ENCODE measurements at places on chromosomes 5 and 9.

GRCh38 chr5:141518618-141519015 is 29.7 kb downstream of the PCDHGC5 start:
- DNase-seq: no peak

DNA sequence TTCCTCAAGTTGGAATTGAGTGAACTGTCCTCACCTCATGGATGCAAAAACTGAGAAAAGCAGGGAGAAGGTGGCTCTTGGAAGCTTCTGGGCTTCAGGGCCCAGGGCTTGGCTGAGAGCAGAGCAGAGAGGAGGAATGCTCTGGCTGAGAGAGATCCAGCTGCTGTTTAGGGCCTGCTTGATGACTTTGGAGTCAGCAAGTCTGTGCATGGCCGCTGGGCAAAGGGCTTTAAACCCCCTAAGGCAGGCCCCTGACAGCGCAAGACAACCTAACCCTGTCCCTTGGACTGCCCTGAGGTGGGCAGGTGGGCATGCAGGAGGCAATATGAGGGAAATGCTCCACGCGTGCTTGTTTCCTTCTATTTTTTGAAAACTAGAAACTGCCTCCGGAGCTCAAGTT is 8.6 kb downstream of the STC2 start:
- DNase-seq: no peak

- no peak for DNase-seq
Observed at GRCh38 chr9:97578846-97579245, 54.3 kb downstream of the TSTD2 start.

- DNase-seq: no peak
Observed at GRCh38 chr9:122526602-122527001, 491 bp downstream of the OR1N1 start.

GRCh38 chr5:13745508-13745907 is 199.0 kb downstream of the DNAH5 start:
- DNase-seq: no peak

GRCh38 chr5:170442921-170443320 is 53.8 kb upstream of the KCNMB1 start:
- DNase-seq: no peak

DNA sequence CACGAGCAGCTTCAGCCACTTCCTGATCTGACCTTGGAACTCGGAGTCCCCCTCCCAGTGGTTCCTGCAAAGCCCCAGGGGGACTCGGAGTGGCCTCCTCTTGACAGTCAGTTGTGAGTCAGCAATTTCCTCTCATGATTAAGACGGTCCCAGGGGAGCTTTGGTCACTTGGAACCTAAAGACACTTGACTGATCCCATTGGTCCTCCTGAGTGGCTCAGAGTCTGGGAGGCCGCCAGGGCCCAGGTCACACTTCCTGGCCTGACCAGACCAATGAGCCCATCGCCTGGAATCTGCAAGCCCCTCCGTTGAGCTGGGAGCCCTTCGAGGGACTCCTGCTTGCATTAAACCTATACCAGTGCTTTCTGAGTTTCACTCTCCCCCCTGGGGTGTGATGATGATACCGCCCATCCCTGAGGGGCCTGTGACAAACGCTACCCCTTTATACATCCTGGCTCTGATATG is 29.1 kb downstream of the TSPAN17 start:
- no peak for DNase-seq

DNA sequence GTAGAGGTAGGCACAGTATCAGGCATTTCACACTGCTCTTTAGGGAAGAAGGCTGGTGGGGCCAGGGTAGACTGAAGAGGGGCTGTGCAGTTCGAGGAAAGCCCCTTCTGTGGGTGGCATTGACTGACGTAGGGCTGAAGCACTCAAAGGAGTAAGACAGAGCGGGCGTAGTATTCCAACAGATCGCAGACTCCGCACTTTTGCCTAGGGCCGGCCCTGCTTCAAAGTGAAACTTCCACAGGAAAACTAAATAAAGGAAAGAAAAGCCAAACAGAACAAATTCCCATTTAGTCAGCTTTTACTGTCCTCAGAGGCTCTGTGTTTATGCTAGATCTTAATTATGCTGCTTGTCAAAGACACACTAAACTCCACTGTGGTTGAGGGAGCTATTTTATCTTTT is 493.0 kb upstream of the WWC1 start:
- DNase-seq: no peak

DNA sequence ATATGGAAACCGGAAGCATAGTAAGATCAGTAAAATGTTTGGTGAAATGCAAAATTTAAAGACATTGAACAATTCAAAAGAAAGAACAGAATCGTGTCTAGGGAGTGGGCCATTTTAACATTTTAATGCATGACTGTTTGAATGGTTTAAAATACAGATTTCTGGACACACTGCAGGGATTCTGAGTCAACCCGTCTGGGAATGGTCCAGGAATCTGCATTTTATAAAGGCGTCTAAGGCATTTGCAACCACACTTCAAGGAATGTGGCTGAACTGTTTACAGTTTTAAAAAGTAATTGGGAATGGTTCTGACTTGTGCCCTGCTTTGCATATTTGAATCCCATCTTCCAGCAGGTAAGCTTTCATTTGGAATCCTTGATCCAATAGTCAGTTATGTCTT is 811.7 kb upstream of the WWC1 start:
- DNase-seq: no peak

- no peak for DNase-seq
Observed at GRCh38 chr5:135869276-135869675, 26.4 kb downstream of the IL9 start.

GRCh38 chr5:150551066-150551465 is 43.1 kb downstream of the NDST1 start:
- no peak for DNase-seq

DNA sequence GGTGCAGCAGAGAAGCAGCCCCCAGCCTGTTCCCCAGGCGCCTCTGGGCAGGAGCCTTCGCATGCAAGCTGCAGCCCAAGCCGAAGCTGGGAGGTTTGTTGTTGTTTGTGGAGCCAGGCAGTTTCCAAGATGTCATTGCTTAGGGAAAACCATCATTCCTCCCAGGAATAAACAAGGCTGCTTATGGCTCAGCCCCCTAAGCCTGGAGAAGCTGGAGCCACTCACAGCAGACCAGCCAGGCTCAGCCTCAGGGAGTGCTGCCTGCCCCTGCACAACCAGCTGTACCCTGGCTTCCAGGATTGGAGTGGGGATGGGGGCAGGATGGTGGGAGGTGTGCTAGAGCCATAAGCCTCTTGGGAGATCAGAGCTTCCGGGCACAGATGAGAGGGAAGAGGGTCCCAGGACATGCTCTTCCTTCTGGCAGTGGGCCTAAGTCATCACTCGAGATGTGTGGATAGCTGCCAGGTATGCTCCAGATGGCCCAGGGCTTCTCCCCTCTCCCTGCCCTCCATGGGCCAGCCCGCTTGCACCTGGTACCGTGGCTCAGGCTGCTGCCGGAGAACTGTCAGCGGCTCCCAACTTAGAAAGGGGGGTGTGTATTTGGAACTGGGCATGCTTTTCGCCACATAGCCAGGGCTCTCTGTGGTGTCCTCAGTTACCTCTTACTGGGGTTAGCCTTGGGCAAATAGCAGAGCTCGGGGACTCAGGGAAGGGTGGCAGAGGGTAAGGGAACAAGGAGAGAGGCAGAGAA is 105.2 kb downstream of the RGS3 start:
- no peak for DNase-seq

DNA sequence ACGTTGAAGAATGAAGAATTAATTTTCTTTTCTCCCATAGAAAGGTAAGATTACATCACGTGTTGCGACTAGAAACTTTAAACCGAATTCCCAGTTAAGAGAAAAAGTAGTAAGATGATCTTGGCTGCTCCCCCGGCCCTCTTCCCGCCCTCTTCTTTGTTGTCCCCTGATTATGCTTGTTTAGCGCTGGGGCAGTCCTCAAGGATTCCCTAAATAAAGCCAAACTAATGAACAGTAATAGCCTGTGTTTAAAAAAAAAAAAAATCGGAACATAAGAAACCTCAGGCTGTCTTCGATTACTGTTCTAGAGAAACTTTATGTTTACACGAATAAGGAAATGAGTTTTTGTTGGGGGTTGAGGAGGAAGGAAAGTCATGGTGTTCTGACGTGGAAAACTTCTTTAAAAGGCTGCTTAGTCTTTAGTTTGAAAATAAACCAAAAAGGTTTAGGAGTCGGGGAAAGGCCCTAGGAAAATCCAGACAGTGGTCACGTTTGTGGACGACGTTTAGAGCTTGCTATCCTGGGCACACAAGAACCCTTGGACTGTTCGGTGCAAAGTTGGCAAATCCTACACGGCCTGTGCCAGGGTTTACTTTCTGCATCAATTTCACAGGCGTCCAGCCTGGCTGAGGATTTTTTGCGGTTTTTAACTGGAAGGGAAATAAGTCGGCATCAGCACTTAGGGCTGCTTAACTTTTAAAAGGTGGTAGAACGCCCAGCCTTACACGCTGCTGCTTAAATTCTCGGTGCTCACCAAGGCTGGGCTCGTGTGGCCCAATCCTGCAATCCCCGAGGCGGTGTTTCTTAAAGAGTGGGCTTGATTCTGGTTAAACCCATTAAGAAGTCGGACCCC is 1.1 kb upstream of the MAT2B start:
- peak; percentile 69 for DNase-seq

- no peak for DNase-seq
Observed at GRCh38 chr5:79346420-79346824, 110.5 kb downstream of the JMY start.

- no peak for DNase-seq
Observed at GRCh38 chr9:86135371-86135770, 36.0 kb upstream of the GOLM1 start.

DNA sequence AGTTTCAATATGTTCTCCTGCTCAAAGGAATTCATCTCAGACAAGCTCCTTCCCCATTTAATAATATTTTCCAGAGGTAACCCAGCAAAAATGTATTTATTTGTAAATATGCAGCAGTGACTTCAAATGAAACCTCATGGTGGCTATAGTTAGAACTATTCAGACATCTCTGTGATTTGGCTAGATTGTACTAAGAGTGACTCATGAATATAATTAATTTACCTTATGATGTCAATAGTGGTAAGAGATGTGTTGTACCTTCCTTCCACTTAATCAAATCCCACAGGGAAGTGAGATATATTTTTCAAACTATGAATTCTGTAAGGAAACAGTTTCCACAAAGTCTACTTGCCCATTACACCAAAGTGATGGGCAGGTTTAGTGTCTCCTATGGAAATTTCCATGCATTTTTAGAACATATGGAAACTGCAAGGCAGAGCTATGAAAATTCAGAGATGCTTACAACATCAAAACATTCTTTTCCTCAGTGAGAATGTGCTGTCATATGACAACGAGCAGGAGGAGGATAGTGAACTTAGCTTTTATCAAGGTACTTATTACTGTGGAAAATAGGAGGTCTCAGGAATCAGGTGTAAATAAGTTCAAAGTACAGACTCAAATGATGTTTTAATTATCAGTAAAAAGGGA is 34.0 kb upstream of the SPDL1 start:
- no peak for DNase-seq

DNA sequence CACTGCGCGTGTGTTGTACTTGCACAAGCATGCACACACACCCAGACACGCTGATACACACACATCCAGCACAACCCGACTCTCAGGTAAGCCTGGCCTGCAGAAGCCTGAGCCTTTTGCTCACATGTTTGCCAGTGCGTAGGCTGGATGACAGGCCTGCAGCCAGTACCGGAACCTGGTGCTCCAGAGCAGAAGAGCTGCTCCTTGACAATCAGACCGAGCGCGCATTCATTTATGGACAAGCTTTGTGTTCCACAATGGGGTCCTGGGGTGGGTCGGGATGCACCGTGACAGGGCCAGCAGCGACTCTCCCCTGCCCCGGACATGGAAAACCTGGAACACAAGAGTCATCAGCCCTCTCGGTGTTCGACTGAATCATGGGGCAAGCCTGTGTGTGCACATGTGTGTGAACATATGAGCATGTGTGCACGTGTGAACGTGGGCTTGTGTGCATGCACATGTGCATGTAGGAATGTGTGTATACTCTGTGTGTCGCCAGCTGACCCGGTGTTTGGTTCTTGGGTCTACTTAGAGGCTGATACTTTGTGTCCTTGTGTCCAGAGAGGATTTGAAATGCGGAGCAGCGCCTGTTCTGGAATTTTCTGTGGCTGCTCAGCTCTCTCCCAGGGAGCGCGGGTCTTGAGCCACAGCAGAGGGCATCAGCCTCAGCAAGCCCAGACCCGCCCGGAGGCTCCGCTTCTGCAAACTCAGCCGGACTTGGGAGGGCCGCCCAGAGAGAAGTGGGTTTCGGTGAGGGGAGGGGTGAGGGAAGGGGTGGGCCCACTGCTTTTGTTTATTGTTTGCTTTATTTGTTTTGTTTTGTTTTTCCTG is 32.2 kb downstream of the IRX4 start:
- no peak for DNase-seq

- DNase-seq: no peak
Observed at GRCh38 chr9:131657456-131657855, 82.4 kb downstream of the RAPGEF1 start.

GRCh38 chr9:103789686-103790085 is 304.4 kb upstream of the SMC2 start:
- DNase-seq: no peak

- DNase-seq: no peak
Observed at GRCh38 chr9:4116071-4116581, 183.7 kb downstream of the GLIS3 start.

- DNase-seq: no peak
Observed at GRCh38 chr9:3497401-3497800, 28.4 kb downstream of the RFX3 start.

GRCh38 chr5:27947088-27947487 is 908.7 kb upstream of the CDH9 start:
- DNase-seq: no peak

GRCh38 chr5:38756068-38756467 is 89.7 kb upstream of the OSMR start:
- no peak for DNase-seq
